Breast epithelium (tissue), 4 donors: ENCODE measurements at places on chromosomes 2 and 18.
A peak's percentile ranks its signal among the peaks of the same experiment; 100 is the strongest.

DNA sequence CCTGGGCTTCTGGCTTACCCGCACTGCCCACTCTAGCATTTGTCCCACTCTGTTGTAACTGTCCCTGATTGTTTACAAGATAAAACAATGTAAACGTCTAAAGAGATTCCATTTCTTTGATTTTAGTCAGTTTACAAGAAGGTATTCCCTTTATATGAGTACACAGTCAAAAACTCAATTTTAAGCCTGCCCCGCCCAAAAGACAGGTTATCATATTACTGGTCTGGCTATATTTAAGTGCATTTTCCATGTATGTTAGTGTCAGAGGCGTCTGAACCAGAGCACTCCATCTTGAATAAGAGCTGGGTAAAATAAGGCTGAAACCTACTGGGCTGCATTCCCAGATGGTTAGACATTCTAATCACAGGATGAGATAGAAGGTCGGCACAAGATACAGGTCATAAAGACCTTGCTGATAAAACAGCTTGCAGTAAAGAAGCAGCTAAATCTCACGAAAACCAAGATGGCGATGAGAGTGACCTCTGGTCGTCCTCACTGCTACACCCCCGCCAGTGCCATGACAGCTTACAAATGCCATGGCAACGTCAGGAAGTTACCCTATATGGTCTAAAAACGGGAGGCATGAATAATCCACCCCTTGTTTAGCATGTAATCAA is 15.0 kb downstream of the GPR45 start:
- no peak for DNase-seq

DNA sequence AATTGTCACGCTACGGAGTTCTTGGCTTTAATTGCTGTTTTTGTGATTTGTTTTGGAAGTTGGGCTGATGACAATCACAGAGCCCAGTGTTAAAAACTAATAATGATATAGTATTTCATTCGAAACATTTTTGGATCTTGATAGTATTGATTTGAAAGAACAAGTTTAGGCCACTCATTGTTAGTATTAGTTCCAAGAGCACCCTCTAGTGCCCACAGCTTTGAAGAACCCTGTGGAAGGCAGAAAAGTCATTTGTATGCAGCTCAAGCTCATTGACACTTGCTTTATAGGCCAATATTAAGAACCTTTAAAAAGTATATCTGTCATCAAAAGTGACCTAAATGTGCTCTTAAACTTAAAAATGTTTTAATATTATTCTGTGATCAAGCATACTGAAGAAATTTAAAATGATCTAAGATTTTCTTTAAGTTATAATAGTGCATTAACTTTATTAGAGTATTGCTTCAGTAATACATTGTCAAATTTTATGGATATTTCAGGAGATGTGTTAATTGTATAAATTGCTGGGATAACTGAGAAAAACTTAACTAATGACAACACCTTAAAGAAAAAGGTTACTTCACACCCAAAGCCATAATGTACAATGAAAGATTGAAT is 191.0 kb downstream of the GRB14 start:
- DNase-seq = no peak

DNA sequence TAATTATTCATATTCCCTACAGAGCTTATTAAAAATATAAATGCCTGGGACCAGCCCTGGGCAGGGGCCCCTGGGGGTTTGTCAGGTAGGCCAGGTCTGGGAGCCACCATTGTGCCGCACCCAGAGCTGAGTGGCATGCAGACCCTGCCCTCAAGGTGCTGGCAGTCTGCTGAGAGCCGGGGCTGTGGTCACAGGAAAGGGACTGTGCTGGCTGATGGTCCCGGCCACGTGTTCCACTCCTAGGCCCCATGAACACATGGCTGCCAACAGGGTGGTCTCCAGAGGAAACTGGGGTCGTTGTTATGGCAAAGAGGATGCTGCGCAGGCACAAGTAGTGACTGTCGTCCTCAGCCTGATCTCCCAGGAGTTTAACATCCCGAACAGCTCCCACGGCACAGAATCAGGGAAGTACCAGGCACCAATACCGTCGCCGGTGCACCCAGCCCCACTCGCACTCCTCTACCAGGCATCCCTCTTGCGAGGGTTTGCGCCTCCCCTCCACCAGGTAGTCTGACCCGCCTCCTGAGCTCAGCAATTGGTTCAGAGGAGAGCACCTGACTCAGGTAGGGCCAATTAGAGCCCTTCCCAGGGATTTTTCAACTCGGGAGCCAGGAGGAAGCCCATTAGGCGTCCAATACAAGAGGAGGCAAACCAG is 39.2 kb upstream of the BIN1 start:
- no peak for DNase-seq

DNA sequence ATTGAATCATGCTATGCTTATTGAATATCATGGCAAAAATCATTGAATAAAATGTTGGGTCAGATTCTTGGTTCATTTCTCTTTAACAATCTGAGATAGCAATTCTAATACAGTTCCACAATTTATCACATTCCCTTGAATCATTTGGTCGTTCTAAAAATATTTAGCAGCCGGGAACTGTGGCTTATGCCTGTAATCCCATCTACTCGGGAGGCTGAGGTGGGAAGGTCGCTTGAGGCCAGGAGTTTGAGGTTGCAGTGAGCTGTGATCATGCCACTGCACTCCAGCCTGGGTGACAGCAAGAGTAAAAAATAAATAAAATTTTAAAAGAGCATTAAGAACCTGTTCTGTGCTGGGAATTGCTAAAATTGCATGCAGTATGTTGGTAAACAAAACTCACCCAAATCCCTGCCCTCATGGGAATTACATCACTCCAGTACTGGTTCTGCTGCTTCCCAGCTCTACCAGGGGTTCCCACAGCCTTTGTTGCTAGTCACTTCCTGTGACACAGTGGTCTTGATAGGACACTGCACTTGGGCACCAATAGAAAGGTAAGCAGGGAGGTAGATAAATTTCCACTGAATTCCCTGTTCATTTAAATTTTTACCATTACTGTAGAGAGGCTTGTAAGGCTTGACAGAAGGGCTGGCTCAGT is 200.4 kb downstream of the CTNNA2 start:
- no peak for DNase-seq

GRCh38 chr2:86028766-86029381 is 76.8 kb downstream of the POLR1A start:
- DNase-seq = no peak

- DNase-seq = no peak
Measured at GRCh38 chr18:3319399-3319798, 57.5 kb downstream of the MYL12B start.

DNA sequence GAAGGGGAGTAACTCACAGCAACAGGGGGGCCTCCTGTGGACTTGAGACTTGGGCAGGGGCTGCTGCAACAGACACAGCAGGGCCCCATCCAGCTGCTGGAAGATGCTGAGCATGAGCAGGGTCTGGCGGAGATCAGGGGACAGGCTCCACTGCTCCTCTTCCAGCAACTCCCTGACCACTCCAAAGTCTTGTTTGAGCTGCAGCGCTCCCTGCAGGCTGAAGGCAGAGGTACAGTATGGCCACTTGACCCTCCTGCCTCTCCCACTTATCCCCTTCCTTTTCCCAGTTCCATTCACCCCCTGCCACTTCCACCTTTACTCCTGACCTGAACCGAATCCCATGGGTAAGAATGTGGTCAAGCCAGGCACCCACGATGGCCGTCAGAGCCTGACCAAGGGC is 2.4 kb upstream of the MRPL53 start:
- DNase-seq = no peak

- DNase-seq = no peak
Measured at GRCh38 chr2:59590798-59591197, 962.7 kb downstream of the BCL11A start.

DNA sequence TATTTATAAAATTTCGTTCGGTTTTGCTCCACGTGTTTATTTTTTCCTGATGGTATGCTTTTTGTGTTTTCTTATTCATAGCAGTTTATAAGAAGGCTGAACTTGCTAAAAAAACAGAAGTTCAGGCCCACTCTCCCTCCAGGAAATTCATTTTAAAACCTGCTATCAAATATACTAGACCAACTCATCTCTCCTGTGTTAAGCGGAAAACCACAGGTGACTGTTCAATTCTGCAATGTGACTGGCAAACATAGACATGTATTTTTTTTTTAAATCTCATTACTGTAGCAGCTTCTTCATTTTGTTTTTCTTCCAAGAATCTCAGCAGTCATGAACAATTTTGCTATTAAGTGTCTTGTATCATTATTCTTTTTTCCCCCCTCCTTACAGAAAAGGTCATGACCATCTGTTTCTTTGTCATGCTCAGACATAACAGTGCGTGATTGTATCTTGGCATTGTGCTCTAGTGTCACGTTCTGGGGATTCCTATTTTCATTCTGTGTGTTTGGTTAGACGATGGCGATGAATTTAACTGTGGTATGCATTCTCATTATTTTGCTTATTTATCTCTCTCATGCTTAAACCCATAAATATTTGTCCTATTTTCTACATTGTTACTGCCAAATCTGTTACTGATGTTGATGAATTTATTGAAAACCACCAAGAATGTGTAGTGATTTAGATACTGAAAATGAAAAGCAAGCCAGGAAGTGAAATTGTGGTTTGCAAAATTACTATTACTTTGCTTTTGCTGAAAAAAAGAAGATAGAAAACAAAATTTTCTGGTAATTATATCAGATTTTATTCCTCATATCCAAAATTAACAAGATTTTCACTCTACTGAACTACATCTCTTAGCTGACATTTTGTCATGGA is 74.6 kb upstream of the UNC80 start:
- no peak for DNase-seq

DNA sequence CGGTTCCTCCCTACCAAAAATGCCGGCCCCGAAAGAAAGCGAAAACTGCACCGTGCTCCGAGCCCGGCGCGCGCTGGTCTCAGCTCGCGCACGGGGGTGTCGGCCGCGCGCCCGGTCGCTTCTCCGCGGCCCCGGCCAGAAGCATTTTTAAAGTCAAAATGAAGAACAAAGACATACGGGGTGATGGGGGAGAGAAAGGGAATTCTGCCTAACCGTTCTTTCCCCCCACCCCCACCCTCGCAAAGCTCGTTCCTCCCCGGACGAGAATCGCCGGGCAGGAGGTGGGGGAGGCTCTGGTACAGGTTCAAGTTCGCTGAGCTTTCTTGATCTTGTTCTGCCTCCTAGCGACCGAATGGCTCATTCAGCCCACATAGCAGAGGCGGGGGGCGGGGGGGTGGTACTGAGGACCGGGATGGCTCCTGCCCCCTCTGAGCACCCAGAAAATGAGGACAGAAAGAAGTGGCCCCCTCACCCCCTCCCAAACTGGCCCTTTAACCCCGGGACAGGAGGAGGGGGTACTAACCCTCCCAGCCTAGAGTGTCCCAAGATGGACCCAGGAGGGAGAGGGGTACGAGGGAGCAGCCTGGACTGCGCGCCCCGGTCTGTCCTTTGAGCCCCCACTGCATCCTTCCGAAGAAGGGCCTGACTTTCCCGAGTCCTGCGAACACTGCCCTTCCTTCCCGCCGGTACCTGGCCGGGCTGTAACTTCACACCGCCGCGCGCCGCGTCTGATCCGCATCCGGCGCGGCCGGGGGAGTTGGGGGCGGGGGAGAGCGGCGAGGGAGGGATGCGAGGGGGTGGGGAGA is 3.1 kb downstream of the BCL11A start:
- peak; percentile 66 for DNase-seq

DNA sequence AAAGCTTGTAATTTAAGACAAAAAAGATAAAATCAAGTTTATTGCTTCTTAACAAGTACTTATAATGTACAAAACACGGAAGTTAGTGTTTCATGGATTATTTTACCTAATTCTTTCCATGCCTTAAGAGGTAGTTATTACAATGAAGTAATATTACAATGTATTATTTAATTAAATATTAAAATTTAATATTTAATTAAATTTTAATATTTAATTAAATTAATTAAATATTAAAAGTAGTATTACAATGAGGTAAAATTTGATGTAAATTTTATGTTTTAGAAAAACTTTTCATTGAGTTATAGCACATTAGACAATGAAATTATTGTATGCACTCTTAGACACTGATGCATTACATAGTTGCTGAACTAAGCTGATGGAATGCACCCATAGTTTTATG is 220.7 kb upstream of the NETO1 start:
- no peak for DNase-seq

DNA sequence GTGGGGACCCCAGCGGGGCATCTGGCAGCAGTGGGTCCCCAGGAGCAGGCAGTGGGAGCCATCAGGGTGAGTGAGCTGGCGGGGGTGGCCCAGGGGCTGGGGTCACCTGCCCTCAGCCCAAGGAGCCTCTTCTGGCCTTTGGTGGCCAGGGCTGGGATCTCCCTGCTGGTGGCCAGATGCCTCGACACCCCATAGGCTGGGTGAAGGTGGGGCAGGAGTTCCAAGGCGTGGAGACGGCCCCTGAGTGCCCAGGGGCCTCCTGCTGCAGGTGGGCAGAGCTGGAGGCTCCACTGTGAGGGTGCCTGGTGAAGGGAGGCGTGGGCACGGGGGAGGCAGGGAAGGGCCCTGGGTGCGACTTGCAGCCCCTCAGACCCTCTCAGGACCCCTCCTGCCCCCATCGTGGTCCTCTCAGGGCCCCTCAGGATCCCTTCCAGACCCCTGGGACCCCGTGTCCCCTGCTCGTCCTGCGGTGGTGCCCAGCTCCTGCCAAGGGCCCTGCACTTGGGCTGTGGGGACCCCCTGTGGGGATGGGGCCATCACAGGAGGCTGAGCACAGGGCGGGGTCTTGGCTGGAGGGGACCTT is 5.0 kb upstream of the GPR35 start:
- DNase-seq = no peak

- DNase-seq = no peak
Measured at GRCh38 chr2:30480703-30481322, 33.8 kb downstream of the LCLAT1 start.

GRCh38 chr2:135349941-135350340 is 181.1 kb downstream of the ZRANB3 start:
- no peak for DNase-seq

GRCh38 chr2:71831193-71831577 is 316.5 kb downstream of the CYP26B1 start:
- DNase-seq = no peak

GRCh38 chr2:150284116-150284515 is 203.4 kb downstream of the RND3 start:
- DNase-seq = no peak

GRCh38 chr2:225938991-225939390 is 539.5 kb downstream of the NYAP2 start:
- no peak for DNase-seq

DNA sequence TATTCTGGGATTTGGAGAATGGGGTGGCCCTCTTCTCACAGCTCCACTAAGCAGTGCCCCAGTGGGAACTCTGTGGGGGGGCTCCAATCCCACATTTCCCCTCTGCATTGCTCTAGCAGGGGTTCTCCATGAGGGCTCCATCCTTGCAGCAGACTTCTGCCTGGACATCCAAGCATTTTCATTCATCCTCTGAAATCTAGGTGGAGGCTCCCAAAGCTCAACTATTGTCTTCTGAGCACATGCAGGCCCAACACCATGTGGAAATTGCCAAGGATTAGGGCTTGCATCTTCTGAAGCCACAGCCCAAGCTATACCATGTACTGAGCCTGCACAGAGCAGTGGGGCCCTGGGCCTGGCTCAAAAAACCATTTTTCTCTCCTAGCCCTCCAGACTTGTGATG is 162.4 kb upstream of the CWC22 start:
- DNase-seq = no peak

GRCh38 chr2:233462826-233463470 is 103.6 kb downstream of the USP40 start:
- DNase-seq = no peak
